Jurkat, Clone E6-1 (cell line): ENCODE measurements at places on chromosomes 11 and 22.

- no peak for DNase-seq
Measured at GRCh38 chr11:8220261-8221045, 43.2 kb downstream of the LMO1 start.

GRCh38 chr11:4448995-4449394, at the start of gene OR52K2:
Gene OR52K2, plus strand, starts transcription at chr11:4449295. Its CDS starts 45 bp downstream, at chr11:4449340.
- no peak for DNase-seq

- DNase-seq: no peak
Measured at GRCh38 chr11:129696309-129696989, 119.2 kb upstream of the TMEM45B start.

DNA sequence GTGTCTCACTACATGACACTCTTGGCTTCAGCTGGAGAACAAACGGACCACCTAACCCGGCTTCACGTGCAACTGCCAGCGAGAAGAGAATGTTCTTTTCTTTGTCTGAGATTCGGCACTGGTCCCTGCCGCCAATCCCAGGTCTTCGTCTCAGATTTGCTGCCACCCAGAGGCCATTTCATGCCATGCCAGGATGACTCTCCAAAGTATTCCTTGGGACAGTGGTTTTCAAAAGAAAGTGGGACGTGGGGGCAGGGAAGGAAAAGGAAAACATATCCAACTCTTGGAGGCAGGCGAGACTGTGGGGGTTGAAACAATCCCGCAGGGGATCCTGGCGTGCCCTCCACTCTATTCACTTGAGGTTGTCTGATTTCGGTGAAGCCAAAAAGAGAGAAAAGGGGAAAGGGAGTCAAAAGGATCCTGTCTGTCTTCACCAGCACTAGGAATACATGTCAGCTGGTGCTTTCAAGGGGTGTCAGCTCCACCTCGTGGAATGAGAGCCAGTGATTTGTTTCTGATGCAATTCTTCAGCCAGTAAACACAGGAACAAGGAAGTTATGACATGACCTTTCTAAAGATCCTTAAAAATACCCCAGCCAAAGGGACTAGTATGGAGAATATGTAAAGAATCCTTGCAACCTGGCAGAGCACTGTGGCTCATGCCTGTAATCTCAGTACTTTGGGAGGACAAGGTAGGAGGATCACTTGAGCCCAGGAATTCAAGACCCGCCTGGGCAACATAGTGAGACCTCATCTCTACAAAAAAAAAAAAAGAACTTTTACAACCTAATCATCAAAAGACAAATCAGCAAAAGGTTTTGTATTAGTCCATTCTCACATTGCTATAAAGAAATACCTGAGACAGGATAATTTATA, 41.0 kb upstream of the APLNR start:
- DNase-seq: peak; percentile 23

- peak; percentile 41 for DNase-seq
Measured at GRCh38 chr11:94897330-94897768, 76.0 kb downstream of the CWC15 start.

DNA sequence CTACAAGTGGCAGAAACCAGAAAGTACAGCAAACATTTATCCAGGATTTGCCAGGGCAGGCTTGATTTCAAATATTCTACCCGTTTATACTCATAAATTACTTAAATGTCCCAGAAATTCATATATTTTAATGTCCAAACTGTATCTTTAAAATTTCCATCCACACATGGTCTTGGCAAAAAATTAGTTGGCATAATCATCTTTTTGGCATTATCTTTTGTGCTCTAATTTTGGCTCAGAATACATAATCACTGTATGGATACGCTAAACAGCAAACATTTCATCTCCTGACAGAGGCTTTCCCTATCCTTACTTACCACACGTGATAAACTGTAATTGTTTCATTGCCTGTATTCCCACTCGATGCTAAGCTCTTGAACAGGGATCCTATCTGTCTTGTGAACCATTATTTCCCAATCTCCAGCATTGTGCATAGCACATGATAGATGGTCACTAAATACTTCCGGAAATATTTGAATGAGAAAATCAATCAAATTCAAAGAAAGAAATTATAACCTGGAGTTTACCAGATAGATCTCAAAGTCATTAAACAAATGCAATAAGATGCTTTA, 64.2 kb downstream of the CADM1 start:
- no peak for DNase-seq

DNA sequence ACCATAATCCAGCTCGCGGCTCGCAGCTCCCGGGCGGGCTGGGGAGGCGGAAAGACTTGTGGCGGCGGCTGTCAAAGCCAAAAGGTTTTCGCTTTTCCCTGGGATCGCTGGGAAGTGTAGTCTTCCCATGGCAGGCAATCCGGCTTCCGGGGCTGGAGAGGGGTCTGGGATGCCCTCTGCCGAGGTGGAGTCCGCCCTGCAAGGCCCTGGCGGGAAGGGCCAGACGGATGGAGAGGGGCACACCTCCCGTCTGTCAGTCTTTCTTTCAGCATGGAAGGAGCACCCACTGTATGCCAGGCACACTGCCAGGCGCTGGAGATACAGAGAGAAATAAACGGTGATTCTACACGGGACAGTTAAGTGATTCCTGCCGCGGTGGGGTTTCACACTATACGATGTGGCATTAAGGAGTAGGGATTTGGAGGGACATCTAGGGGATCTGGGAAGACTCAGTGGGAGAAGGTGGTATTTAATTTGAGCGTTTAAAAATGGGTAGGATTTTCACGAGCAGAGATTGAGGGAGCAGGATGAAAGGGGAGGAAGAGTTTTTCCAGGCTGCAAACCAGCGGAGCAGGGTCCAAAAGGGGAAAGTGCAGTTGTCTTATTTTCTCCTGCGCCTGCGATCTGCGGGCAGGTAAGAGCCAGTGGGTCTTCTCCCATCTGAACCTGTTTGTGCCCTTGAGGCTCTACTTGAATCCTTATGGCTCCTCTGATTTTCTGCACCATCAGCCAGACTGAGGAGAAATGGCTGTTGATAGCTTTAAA, at the start of gene BACE1:
BACE1 (minus strand) TSS at position 60 of the 765 bp plus-strand sequence. CDS start 461 bp downstream, outside the sequence.
- DNase-seq: no peak

- no peak for DNase-seq
Measured at GRCh38 chr22:42414565-42415303, 17.5 kb downstream of the NFAM1 start.

DNA sequence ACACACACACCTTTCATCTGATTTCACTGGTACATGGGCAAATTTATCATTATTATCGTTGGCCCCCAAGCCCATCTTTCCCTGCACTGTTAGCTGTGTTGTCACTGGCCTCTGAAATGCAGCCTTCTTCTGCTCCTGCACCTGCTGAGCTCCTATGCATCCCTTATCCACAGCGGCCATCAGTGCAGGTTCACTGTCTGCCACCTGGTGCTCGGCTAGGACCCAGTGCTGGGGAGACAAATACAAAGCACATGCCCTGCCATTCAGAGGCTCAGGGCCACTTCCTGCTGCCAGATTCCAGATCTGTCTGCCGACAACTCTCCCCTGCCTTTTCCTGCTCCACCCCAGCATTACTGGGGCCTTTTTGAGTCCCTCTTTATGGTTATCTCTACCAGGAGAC, 1205.4 kb downstream of the TBC1D22A start:
- DNase-seq: no peak

DNA sequence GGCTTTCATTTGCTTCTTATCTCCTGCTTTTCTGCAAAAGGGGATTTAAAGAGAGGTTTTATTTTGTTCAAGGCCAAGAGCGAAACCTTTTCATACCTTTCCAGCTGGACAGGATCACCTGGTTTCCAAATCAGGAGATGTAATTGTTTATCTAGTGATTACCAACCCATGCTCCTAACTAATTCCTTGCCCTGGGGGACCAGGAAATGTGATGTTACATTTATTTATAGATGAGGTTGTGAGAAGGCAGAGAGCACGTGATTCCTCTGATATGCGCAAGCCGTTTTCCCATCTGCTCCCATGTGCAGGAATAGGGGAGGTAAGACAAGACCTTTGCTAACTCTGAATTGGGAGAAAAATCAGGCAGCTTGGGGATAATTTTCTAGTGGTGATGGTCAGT, 507.2 kb upstream of the LARGE1 start:
- DNase-seq: no peak

DNA sequence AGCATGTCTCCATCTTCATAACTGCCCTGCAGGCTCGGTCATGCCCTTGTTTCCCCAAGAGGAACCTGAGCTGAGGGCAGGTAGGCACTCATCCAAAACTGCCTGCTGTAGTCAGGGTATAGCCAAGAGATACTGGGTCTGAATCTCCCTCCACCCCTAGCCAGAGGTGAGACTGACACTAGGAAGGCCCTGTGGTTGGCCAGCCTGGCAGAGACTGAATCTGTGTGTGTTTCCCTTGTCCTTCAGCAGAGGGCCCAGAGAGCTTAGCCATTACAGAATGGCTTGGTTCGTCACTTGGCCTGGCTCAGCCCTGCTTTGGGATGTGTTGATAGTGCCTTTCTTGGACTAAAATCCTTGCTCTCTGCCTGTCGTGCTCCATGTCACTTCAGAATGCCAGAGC, 79.3 kb upstream of the SUSD2 start:
- DNase-seq: no peak

- no peak for DNase-seq
Measured at GRCh38 chr11:97764605-97765004, 1256.1 kb upstream of the CNTN5 start.

DNA sequence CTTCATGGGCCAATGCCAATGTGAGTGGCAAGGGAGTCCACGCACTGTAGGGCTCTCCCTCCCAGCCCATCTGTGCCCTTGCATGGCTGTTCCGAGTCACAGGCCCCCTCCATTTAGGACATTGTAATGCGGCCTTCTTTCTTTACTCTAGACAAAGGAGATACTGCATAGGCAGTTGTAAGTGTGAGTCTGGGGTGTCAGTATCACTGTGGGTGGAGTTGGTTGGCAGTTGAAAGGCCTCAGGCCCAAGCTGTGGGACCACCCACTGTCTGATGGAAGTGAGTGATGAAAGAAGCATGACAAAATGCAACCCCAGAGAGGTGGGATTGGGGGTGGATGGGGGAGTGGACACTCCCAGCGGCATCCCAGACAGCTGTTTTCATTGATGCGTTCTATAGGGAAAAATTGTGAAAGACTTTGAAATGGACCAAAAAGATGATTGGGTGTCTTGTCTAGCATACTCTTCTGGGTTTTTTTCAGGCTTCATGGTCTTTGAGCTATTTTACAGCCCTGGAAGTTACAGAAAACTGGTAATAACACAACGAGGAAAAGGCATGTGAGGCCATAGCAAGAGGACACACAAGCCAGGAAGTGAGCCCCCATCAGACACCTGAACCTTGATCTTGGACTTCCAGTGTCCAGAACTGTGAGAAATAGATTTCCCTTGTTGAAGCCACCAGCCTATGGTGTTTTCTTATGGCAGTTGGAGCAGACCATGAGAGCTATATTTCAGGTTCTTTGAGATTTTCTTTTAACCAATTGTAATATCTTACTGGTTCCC, 114.6 kb downstream of the NECTIN1 start:
- no peak for DNase-seq

DNA sequence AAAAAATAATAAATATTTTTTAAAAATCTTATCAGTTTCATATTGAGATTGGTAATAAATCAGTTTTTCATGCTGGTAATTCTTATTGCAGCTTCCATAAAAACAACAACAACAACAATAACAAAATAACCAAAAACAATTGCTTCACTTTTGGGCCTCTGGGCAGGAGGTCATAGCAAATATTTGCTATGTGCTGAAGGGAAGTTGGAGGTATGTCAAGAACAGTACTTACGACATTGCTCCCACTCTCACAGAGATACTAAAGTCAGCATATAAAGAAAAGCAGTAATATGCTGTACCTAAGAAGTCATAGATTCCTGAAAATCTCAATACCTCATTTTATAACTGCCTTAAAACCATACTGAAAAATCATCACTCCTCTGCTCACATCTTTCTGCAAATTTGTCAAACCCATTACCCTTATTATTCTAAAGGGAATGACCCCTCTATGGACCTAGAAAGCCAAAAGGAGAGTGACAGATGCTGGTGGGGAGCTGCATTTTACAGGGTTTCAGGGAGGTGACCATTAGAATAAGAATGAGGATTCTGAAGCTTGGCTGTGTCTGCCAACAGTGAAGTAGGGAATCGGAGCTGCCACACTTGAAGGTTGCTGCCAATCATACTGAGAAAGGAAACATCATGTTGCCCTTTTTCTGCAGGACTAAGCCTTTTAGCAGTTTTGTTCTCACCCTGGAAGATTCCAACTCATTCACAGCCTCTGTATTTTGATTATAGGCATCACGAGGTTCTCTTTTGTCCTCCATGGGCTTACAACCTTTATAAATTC, 742.9 kb downstream of the LRRC4C start:
- DNase-seq: no peak

- no peak for DNase-seq
Measured at GRCh38 chr22:45534339-45535192, 31.9 kb downstream of the FBLN1 start.

DNA sequence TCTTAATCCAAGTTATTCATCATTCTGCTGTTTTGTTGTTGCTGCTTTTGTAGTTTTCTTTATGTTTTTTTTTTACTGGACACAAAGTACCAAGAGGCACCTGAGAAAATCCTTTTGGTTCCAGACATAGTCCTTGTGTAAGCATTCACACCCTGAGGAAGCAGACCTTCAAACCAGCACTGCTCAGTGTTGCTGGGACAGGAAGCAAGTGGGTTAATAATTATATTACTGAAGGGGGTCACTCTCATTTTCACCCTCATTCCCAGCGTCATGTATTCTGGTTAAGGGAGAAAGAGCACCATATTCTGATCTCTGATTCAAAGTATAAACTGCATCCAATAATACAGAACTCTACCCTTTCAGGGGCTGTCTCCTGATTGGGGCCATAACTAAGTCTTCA, 5.9 kb upstream of the ALKBH3 start:
- no peak for DNase-seq

DNA sequence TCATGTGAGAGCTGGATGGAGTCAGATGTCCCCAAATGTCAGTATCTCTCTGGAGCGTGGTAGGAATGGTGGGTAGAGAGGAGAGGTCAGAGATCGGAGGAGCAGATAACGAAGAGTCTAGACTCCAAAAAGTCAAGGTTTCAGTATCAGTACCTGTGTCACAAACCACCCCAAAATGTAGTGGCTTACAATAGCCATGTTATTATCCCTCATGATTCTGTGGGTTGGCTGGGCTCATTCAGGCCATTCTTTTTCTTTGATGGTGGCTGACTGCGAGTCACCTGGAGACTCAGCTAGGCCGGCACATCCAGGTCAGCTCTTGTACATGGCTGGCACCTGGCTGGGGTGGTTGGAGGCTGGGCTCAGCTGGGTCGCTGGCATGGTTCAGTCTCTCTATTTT, 7.3 kb upstream of the SSTR3 start:
- DNase-seq: no peak

DNA sequence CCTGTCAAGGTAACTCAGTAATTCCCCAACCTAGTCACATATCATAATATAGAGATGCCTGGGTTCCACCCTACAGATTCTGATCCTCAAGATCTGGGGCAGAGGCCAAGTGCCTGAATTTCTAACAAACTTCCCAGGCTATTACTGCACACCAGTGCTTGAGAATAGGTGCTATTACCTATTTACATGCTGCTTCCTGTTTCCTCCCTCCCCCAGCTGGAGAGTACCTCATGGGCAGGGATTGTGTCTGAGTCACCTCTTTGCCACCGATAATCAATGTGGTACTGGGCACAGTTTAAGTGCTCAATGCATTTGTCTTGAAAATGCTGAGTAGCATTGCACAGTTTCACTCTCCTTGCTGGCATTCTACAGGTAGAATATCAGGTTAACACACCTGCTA, 582.2 kb upstream of the CADM1 start:
- no peak for DNase-seq
